ENCODE measurements at places on chromosomes 4 and X.

GRCh38 chr4:186058253-186058979, 10.5 kb upstream of the TLR3 start:
- peak; percentile 16 for DNase-seq

DNA sequence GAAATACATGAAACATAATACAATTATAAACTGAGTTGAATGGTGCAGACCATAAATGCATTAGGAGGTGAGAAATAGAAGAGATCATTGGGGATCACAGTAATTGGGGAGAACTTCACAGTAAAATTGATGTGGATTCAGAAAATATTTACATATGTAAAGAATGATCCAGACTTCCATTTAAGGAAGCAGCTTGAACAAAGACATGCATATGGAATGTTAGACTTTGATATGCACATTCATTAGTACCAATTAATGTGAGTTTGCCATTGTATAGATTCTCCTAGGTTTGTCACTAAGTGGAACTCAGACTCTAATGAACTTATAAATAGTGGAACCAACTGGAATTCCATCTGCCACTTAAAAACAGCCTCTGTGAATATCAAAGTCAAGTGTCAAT, 235.6 kb downstream of the PARM1 start:
- no peak for DNase-seq

GRCh38 chr4:74904509-74905065, 28.3 kb upstream of the PARM1 start:
- DNase-seq: no peak

- no peak for DNase-seq
These were observed 212.3 kb upstream of the SFRP2 start for GRCh38 chr4:154001193-154001592.

DNA sequence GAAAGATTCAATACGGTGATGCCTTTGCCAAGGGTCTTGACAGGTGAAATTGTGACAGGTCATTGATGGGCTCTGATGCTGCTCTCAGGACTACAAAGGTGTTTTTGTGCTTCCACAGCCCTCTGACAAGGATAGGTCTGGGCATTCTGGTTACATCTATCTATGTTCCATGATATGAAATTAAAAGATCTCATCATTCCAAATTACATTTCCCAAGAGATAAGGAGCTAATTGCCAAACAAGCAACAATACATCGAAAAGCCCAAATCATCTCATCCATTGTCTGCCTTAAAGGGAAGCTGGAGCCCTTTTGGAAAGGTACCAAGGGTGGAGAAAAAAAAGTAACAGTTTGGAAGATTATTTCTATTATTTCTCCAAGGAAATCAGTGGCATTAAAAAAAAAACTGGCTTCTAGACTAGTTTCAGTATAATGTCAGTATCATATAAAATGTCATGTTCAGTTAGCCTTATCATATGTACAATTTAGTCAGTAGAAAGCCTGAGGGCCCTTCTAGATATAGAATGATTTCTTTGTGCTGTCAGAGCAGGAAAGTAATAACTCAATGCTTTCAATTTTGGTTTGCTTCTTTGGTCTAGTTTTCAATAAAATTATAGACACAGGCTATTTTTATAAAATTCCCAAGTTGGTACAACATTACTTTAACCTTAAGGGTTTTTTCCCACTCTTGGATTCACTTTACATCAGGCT, 224.5 kb upstream of the GPRIN3 start:
- no peak for DNase-seq

DNA sequence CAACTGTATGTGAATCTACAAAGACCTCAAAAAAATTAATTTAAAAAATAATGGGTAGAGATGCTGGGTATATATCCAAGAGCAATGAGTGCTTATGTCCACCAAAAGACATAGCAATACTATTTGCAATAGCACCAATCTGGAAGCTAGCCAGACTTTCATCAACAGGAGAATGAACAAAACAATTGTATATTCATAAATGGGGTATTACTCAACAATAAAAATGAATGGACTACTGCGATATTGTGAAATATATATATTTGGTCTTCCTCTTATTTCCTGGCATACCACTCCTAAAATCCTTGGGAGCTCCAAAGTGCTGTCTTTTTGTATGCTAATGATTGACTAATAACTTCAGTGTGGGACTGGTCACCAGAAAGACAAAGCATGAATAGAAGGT, 77.5 kb downstream of the MSN start:
- no peak for DNase-seq
